ENCODE measurements at places on chromosomes 5 and 9.

DNA sequence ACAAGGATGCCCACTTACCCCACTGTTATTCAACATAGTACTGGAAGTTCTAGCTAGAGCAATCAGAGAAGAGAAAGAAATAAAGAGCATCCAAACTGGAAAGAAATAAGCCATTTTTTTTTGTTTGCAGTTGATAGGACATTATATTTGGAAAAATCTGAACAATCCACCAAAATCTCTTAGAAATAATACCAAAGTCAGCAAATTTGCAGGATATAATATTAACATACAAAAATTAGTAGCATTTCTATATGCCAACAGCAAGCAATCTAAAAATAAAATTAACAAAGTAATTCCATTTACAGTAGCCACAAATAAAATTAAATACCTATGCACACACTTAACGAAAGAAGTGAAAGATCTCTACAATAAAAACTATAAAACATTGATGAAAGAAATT lies 599.3 kb downstream of the CDH9 start:
- DNase-seq: no peak

DNA sequence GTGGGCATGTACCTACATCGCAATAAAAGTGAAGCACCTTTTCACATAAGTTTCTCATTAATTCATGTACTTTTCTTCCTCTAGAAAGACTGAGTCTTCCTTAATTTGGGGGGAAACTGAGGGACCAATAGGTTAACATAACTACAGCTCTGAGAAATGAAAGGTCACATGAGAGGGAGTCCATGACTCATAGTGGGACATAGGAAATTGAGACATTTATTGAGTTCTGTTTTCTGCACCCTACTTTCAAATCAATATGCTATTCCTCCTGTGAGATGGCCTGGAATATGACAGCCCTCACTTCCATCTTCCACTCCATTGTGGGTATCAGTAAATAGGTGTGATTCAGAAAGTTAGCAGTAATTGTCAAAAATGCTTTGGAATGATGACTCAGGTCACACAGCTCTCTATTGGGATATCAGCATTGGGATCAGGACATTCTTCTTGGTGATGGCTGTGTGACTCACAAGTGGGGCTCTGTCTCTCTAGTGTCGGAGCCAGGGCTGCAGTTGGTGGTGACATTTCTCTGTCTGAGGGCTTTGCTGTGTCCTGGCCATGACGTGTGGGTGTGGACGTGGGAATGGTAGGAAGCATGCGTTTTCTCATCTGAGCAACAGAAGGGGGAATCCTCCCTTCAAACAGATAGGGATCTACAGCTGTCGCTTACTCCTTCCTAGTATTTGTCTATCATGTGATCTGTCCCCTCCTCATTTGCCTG lies 125.0 kb downstream of the TRIO start:
- DNase-seq: no peak

- DNase-seq: no peak
These were observed 501.0 kb downstream of the BNC2 start for GRCh38 chr9:16369427-16369826.

- no peak for DNase-seq
These were observed 244.7 kb upstream of the SLC30A5 start for GRCh38 chr5:68849103-68849502.

GRCh38 chr9:78400496-78400895 lies 103.6 kb downstream of the PSAT1 start:
- DNase-seq: no peak

- DNase-seq: no peak
These were observed 66.0 kb downstream of the FOXB2 start for GRCh38 chr9:77085416-77085815.

- DNase-seq: no peak
These were observed 1496.1 kb upstream of the C9orf72 start for GRCh38 chr9:29069376-29069775.

All from GM13977 (cell line).